Neural crest cell (in vitro differentiated cells): ENCODE measurements at places on chromosomes 5 and 9. TPM values are rescaled to one million over a fixed set of nuclear protein-coding genes. Genes with fewer than 3 reads are reported as not detected.

MCIDAS gene
- total RNA-seq, result not detected in 2 replicates

DNA sequence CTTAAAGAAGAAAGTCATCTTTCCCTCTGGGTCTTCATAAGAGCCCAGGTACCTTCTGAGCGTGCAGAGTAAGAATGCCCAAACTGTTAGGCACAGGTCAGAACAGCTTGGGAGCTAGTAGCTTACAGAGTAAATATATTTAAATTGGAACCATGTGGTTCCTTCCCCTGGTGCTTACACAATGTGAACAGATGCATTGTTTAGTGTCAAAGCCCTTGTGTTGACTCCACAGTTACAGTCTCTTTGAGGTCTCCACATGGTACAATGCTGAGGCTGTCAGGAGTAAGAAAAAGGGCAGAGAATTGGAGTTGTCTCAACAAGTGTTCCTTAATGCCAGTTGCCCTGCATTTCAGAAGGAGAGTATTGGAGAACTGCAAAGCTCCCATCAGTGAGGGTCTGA is 188.5 kb downstream of the PAPPA start:
- no peak for DNase-seq

RNF20 gene
- 66.6 and 70.2 TPM in 2 replicates for total RNA-seq

GRCh38 chr9:125239631-125240597 is 1.2 kb downstream of the HSPA5 start:
- DNase-seq, result no peak

SMIM33 gene
- not detected in 2 replicates for total RNA-seq
